ENCODE measurements at places on chromosomes 5 and 9.

- DNase-seq = no peak
Observed at GRCh38 chr5:73338256-73339050, 110.1 kb downstream of the FOXD1 start.

GRCh38 chr9:105700668-105701067 lies 6.3 kb downstream of the TMEM38B start:
- no peak for DNase-seq

DNA sequence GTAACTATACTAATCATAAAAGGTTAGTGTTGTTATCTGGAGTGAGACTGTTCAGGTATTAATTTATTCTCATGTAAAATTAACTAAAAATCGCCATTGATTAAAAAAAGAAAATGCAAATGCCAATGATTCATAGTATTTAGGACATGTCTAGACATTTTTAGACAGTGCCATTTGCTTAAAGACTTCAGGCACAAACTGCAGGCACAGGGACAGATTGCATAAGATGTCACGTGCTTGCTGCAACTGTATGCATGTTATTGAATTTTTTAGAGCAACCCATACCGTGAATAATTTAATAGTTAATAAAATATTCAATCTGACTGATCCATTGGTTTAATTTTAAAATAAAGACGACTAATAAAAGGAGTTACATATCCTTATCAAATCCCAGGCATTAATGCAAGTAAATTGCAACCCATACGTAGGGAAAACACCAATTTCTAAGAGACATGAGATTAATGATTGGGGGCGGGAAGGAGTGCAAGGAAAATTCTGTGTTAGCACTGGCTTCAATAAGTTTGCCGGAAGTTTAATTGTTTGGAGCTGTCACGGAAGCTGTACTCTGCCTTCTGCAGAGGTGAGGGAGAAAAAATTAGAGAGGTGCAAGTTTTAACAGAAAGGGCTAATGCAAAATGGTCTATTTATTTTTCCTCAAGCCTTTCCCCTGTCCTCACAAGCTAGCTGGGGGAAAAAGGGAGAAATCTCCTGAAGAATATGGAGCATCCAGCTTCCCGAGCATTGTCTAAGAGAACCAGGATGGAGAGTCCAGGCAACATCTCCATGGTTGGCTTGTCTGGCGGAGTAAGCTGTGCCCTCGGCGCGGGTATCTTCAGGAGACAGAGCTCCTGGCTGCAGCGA lies 2.9 kb downstream of the EDIL3 start:
- no peak for DNase-seq

DNA sequence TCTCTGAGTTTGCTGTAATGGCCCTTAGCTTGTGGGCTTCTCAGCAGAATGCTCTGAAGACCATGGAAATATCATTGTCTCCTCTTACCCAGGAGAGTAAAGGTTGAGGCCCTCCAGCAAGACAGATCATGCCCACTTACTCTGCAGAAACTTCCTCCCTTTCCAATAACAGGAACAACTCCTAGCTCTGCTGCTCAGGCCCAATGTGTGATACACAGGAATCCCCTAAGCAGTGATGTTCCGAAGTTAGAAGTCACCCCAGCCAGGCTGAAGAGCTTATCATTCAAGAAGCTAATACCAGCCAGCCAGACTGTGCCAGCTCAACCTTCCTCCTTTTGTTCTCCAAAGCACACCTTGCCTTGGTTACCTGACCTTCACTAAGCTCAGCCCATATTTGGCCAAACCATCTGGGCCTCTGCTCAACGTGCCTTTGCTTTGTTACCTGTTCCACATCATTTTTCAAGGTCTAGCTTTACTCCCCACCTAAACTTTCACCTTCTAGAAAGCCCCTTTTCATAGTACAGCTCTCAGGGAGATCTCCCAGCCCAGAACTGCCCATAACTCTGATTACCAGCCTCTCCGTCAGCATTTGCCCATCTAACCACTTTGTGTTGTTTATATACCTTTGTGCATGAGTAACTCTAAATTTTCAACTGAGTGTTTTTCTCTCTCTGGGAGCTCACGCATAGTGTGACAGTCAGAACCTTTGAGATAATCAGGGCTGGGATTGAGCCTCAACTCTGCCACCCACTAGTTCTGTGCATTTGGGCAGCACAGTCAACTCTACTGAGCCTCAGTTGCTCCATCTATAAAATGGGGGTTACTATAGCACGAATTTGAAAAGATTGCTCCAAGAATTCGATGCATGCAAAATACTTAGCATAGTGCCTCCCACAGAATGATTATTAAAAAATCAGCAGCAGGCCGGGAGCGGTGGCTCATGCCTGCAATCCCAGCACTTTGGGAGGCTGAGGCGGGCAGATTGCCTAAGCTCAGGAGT lies 107.6 kb upstream of the CPEB4 start:
- DNase-seq = no peak

GRCh38 chr9:137878146-137878941 lies 762 bp downstream of the CACNA1B start:
- DNase-seq = no peak

DNA sequence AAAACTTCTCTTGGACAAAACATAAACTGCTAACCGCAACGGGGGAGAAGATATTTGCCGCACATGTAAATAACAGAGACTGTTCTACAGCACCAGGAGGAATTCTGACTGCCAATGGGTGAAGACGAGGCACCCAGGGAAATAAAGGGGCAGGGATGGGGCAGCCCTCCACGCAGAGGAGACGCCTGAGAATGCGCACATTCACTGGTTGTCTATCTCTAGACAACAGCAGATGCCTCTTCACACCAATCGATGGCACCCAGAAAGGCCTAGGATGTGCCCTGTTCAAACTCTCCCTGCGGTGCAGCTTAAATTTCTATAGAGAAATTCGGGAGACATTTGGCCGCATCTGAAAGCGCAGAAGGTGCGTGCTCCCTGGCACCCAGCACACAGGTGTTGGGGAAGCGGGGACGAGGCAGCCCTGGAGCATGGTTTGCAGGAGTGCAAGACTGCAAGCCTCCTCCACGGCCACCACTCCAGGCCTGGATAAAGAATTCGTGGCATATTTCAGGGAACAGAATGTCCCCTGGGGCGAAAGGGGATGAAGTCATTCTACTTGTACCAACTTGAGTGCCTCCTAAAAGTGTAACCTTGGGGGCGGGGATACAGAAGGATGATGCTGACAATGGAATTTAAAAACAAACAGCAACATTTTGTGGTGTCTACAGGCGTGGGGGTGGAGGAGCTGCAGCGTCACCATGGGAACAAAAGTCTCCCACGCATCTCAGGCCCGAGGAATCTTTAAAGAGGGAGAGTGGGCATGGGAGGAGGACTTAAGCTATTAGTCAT lies 6.3 kb upstream of the IRX2 start:
- peak; percentile 87 for DNase-seq

DNA sequence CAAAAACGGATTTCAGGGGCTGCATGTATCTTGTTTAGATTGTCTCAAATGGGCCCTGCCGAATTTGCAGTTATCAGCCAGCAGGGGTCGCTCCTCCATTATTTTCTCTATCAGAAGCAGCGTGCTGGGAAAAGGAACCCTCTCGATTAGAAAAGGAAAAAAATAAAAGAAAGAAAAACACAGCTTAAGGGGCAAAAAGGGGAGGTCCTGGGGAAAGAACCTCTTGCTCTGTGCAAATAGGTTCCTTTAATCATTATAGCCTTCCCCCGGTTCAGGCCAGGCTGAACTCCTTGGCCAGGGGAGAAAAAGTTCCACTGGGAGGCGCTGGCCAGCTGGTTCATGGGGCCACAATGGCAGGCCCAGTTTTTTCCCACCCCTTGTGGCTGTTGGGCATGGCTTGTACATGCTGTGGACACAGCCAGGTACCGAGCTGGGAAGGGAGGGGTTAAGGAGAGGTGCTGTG lies 25.0 kb upstream of the CAPSL start:
- DNase-seq = no peak

GRCh38 chr5:168734119-168734518 lies 155.0 kb upstream of the PANK3 start:
- no peak for DNase-seq

DNA sequence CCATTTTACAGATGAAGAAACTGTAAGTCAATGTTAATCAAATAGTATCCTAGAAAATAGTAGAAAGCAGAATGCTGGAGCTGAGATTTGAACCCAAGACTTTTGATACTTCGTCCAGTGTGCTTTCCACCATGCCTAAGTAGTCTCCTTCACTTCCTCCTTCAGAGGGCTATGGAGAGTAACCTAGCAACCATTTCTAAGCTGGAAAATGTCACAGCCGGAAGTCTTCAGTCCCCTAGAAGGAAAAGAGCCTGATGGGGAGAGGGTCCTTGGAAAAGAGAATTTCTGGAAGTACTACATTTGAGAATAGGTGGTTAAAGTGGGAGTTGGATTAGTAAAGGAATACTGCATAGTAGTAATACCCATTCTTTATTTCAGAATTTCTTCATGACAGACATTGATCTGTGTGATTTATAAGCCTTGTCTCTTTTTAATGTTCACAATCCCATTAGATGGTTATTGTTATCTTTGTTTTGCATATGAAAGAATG lies 32.7 kb downstream of the PCDHAC2 start:
- DNase-seq = no peak

GRCh38 chr5:83401122-83401731 lies 70.3 kb upstream of the VCAN start:
- DNase-seq = no peak

DNA sequence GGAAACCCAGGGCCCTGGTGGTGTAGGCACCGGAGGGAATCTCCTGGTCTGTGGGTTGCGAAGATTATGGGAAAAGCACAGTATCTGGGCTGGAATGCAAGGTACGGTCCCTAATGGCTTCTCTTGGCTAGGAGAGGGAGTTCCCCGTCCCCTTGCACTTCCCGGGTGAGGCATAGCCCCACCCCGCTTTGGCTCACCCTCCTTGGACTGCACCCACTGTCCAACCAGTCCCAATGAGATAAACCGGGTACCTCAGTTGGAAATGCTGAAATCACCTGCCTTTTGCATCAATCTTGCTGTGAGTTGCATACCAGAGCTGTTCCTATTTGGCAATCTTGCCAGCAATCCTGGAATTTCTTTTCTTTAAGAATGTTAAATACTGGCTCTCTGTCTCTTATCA lies 1429.1 kb downstream of the MAT2B start:
- DNase-seq = no peak

DNA sequence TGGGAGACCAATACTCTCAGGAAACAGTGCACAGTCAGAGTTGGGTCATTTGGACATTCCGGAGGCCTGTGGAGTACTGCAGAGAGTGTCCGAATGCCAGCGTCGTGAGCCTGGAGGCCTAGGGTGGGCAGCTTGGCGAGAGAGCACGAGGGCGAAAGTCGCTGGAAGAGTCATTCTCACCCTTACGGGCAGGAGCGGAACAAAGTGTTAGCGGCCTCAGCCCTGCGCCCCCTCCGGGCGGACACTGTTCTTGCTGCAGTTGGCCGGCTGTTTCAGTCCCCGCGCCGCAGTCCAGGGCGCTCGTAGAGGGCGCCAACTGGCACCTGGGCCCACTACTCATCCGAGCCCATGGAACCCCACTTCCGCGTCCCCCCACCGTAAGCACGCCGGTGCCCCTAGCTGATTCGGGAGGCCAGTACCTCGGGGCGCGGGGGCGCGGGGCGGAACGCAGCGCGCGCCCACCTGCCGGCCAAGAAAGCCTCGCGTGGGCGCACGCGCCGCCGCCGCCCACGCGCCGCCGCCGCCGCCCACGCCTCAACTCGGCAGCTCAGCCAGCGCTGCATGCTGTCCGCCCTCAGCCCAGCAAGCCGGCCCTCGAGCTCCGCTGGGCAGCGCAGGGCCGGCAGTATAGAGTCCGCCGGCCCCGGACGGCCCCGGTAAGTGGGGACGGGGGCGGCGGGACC lies 99.7 kb upstream of the CCL21 start:
- DNase-seq = no peak

DNA sequence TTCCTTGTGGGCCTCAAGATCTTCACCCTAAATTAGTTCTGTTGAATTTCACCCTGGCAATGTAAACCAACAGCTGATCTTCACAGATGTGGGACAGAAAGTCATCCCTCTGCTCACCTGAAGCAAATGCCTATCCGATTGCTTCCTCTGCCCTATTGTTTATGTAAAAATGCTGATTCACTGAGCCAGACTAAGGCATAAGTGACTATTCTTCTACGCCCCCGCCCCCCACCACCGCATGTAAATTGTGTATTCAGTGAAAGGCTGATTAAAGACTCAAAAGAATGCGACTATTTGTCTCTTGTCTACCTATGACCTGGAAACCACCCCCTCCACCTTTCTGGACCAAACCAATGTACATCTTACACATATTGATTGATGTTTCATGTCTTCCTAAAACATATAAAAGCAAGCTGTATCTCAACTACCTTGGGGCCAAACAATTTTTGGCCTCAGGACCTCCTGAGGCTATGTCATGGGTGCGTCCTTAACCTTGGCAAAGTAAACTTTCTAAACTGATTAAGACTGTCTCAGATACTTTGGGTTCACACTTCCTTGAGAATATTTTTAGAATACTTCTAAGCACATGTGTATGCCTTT lies 129.7 kb upstream of the BOD1 start:
- DNase-seq = no peak

DNA sequence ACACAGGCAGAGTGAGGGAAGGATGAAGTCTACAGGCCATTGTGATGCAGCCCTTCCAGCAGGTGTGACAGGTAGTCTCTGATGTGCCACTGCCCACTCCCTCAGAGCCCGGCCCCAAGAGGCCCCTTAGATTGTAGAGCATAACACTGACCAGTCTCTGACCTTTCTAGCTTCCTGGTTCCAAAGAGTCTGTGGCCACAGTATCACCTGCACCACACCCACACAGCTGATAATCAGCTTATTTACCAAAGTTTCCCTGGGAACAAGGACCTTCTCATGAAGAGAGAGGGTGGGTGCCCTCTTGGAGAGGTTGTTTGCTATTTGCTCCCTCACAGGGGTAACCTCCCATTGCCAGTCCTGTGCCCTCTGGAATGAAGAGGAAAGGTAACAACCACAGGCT lies 11.0 kb upstream of the ACER2 start:
- no peak for DNase-seq

- DNase-seq = no peak
Observed at GRCh38 chr5:179867476-179867875, 8.9 kb upstream of the MRNIP start.

DNA sequence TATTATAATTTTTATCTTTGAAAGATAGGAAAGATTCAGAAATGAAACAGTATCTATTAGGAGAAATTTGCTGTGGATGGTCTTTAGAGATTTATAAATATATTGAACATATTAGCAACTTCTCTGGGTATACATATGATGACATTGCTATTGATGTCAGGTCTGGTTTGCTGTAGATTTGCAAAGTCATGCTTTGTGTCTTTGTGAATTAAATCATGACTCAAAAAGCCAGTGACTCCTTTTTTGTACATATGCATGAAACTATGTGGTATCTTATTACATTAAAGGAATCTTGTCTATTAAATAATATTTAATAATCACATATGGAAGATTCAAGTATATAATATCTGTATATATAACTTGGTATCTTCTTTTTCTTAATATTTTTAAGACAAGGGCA lies 141.9 kb downstream of the ST8SIA4 start:
- DNase-seq = no peak

DNA sequence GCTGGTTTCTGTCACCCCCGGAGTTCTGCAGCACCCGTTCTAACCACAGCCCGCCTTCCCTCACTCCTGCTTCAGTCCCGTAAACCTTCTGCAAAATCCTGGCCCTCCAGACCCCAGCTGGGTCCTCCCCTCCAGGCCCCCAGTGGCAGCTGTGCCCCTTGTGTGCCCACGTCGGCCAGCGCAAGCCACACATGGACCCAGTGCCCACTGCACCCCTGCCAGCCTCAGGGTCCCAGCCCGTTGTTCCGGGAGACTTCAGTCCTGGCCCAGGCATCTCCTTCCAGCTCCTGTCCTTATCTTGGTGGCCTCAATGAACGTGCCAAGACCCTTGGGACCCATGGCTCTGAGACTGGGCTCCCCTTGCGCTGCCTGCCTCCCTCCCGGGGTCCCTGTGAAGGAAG lies 43.2 kb downstream of the EXD3 start:
- DNase-seq = no peak

- peak; percentile 88 for DNase-seq
Observed at GRCh38 chr5:61658592-61659008, 326.5 kb downstream of the ZSWIM6 start.
